ENCODE measurements at places on chromosomes 7 and 10.

GRCh38 chr7:25206765-25207164, 21.5 kb downstream of the NPVF start:
- no peak for DNase-seq

DNA sequence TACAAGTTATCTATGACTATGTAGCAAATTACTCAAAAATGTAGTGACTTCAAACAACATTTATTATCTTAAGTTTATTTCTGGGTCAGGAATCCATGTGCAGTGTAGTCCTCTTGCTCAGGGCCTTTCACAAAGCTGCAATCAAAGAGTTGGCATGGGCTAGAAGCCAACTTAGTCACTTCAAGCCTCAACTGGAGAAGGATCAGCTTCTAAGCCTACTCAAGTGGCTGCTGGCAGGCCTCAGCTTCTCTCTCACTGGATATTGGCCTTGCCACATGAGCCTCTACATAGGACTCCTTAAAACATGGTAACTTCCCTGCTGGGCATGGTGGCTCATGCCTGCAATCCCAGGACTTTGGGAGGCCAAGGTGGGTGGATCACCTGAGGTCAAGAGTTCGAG, 5.0 kb upstream of the NFE2L3 start:
- DNase-seq: no peak

DNA sequence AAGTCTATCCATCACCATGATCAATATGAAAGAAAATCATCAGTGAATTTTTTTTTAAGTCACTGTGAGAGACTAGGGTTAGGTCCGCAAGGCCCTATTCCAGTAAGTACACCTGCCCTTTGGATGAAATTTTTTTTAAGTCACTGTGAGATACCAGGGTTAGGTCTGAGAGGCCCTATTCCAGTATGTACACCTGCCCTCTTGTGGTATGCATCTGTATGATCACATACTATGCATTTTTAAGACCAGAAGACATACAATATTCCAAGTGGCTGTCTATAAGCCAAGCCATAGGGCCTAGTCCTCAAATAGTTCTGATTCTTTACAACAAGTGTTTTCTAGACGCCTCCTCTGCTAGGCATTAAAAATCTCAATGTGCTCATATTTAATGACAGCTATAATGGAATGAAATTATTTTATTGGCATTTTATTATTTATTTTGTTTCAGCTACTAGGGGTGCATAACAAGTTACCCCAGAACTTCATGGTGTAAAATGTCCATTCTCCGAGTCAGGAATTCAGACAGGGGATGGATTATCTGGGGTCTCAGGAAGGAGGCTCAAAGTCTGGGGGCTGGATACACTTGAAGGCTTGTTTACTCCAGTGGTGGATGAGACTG, 53.1 kb downstream of the TEX36 start:
- DNase-seq: no peak

DNA sequence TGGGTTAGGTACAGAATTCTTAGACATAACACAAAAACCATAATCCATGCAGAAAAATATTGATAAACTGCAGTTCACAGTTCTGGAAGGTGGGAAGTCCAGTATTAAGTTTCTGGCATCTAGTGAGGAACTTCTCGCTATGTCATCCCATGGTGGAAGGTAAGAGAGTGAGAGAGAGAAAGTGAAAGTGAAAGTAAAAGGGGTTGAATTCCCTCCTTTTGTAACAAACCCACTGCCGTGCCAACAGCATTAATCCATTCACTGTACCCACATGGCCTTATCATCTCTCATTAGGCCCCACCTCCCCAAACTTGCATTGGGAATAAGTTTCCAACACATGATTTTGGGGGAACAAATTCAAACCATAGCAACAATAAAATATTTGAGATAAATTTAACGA, 17.1 kb downstream of the ZNF485 start:
- DNase-seq: no peak

Data from ascending aorta (tissue), 2 donors.